ENCODE measurements at places on chromosomes 5 and 9.

DNA sequence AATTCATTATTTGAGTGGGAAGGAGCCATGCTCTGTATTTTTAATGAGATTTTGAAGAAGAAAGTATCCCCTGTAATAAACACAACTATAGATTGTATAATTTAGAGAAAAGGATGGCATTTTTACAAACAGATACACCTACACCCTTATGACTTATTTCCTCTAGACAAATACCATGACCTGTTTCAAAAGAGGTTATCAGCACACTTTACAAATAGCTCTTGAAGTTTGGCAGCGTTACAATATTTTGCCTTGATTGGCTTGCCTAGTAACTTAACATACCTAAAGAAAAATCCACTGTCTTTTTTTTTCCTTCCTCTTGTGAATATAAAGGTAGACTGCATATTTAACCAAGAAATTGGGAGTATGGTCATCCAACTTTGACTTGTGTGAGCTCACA lies 28.5 kb upstream of the CETN3 start:
- no peak for DNase-seq

DNA sequence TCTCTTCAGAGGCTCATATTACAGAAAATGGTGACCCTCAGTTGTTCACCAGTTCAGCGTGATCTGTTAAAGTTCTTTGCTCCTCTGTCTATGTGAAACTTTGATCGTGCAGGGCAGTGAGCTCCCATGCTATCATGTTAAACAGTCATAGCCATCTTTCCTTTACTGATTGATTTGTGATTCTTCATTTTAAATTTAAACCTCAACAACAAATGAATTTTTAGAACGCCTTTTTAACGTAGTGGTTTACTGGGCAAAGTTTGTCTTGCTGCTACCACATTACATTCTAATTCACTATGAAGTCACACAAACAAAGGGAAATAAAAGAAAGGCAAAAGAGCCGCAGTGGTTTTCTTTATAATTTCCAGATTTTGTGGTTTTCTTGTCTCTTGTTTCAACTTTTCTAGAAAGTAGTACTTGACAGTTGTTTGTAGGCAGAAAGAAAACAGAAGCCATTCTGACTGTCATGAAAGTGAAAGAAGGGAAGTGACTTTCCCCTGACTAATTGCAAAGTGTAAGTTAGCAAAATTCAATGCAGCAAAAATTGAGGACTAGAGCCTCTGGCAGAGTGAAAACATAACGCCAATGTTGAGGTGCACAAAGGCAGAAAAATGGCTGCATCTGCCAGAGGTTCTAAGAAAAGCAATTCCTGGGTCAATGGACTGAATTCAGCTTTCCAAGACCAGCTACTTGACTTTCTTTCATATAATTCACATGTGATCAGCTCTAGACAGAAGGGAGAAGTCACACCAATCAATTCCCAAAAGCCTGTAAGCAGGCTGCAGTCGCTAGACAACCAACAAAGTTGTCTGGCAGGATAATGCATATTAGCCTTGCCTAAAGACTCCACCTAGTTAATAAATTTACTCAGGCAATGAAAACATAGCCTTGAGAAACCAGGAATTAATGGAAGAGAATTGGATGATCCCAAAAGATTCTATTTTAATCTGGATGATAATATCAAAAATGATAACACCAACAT lies 7.1 kb upstream of the IFNA6 start:
- no peak for DNase-seq

DNA sequence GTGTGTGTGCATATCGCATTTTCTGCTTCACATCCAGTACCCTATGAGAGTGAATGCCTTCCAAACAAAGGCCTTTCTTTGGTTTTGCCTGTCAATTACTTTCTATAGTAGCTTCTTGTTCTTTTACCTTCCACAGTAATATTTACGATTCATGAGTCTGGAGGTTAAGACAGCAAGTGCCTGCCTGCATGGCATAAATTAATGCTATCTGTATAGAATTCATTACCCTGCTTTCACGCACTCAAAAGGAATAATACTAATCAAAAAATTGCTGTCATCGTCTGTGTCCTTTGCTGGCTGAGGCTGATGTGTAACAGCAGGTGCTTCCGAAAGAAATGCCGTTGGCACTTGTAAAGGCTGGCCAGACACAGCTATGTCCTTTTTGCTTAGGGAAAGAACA lies 1304.4 kb upstream of the CDH6 start:
- DNase-seq: no peak

DNA sequence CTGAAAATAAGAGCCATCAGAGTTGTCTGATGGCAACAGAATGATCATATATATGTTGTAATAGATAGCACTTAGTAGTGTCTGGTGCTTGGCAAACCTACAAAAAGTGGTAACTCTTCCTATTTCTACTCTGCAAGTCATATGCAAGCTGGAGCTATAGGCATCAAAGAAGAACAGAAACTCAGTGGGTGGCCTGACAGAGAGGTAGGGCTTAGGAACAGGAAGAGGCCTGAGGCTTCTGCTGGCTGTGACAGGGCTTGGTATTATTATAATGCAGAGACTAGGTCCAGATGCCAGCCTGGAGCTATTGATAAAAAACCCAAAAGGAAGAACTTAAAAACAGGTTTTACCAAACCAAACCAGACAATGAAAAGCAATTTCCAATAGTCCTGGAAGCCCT lies 4.4 kb upstream of the DIAPH1 start:
- no peak for DNase-seq

DNA sequence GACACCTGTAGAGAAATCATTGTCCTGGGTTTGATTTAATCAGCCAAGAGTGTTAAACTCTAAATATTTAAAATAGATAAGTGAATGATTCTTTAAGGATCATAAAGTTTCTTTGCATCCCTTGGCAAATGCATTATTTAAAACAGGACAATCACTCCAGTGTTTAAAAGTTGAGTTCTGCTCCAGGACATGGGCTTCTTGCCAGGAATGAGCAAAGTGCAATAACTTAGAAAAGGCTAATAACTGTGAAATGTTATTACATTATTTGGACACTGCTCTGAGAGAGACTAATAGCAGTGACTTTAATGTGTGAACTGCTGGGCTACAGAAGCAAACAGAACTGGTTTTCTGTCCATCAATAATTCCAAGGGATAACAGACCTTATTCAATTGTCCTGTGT lies 283.3 kb downstream of the GABRB2 start:
- DNase-seq: no peak

DNA sequence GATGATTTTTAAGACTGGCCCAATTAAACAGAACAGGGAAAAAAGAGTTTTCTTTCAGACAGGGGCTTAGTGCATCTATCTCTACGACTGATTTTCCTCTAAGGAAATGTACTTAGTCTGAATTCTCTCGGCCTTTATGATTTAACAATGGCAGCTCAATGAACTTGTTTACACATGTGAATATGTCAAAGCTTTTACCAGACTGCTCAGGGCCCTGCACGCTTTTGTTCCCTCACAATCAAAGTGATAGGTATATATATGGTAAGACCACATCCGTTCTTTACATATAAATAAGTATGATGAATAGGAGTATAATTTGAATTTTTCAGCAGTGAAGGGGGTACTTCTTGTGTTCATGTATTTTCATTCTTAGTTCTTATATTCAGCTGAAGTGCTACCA lies 27.6 kb downstream of the LEAP2 start:
- DNase-seq: no peak

Data from stimulated activated CD4-positive, alpha-beta T cell treated with anti-CD3 and anti-CD28 coated beads, Interleukin-1b, Interleukin-23, amount 100 ng/mL, for 1 hour (primary cell).